ENCODE measurements at places on chromosomes 7 and 10.

DNA sequence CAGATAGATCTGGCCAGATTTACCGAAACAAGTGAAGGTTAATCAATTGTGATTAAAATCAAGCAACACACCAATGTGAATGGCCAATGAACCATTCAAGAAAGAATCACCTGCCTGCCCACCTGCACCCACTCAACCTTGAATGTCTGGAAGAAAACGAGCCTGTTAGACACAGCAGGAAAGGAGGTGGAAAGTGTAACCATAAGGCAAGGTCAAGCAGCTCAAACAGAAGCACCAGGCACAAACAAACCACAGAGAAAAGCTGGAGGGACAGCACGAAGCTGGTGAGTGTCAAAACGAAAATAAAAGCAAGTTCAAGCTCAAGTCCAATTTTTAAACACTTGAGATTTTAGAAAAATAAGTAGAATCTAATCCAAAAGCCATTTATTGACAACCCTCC lies 64.9 kb downstream of the STEAP1B start:
- DNase-seq: no peak

- DNase-seq: no peak
Measured at GRCh38 chr10:70950801-70951200, 62.4 kb upstream of the PCBD1 start.

DNA sequence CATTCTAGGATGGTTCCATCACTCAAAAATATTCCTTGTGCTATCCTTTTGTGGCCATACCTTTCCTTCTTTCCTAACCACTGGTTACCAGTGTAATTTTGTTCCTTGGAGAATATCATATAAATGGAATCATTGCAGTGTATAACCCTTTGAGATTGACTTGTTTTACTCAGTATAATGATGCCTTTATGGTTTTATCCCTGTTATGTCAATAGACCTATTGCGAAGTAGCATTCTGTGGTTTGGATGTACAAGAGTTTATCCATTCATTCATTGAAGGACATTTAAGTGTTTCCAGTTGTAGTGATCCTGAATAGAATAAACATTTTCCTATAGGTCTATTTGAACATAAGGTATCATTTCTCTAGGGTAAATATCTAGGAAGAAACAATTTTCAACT lies 54.2 kb downstream of the RBM33 start:
- no peak for DNase-seq

- DNase-seq: peak; percentile 98
Measured at GRCh38 chr7:101251871-101252659, 7.2 kb upstream of the FIS1 start.

DNA sequence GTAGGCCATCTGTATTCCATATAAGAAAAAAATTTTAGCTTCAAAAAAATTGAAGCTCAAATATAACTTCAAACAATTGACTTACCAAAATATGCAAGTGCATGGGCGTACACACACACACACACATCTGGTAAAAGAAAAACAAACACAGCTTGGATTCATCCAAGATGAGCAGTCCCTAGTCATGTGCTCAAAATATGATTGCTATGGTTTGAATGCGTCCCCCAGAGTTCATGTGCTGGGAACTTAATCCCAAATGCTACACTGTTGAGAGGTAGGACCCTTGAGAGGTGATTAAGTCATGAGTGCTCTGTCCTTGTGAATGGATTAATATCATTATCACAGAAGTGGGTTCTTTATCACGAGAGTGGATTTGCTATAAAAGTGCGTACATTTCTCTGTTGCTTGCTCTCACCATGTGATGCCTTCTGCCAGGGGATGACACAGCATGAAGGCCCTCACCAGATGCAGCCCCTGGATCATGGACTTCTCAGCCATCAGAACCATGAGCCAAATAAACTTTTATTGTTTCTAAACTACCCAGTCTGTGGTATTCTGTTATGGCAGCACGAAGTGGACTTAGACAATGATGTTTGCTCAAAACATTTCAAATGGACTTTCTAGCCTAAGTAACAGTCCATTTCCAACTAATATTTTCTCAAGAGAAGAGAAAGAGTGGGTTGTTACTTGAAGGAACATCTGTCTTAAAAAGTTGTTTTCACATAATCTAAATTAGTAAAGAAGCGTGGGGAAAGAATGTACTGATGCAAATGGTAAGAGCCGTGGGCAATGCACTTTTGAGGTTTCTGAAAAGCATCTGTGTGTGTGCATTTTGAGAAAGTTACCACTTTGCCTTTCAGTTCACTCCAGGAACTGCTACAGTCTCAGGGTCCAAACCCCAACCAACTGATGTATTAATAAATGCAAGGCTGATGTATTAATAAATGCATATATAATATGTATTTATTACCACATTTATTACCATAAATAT lies 15.1 kb upstream of the SVIL start:
- DNase-seq: no peak

GRCh38 chr10:5442990-5443370 lies 30.6 kb downstream of the NET1 start:
- DNase-seq: no peak

GRCh38 chr7:52260046-52260665 lies 775.3 kb upstream of the POM121L12 start:
- no peak for DNase-seq

- no peak for DNase-seq
Measured at GRCh38 chr7:13062631-13063030, 375.2 kb downstream of the ARL4A start.

- no peak for DNase-seq
Measured at GRCh38 chr7:29657288-29657687, 93.7 kb downstream of the PRR15 start.

- DNase-seq: no peak
Measured at GRCh38 chr7:140059273-140060242, 3.2 kb downstream of the PARP12 start.

DNA sequence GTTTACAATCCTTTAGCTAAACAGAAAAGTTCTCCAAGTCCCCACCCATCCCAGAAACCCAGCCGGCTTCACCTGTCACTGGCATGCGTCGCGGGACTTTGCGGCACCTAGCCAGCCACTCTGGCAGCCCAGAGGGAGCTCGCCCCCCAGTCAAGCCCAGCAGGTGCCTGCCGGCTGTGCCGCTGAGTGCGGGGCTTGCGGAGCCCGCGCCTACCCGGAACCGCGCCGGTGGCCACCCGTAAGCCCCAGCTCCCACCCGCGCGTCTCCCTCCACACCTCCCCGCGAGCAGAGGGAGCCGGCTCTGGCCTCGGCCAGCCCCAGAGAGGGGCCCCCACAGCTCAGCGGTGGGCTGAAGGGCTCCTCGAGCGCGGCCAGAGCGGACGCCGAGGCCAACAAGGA lies 446.1 kb downstream of the GRM8 start:
- DNase-seq: no peak

DNA sequence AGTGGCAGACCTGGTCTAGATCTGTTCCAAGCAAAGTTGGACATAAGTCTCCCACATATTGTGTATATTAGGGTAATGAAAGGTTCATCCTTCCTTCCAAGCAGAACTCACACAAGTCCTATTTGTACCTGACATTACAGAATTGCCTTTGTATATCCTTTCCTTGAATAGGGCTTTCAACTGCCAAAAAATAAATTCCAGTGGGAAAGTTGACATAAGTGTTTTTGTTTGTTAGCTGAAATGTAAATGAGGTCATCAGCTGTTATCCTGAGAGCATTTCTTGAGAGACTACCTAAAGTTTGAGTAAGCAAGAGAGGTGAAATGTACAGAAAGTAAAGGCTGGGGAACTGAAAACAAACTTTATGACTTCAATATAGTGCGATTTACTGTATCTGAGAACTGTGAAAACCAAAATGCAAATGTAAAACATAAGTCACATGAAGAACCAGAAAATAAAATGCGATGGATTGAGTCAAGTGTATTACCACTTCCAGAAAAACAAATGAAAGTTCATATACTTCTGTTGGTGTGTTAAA lies 527.3 kb upstream of the SEMA3D start:
- no peak for DNase-seq

GRCh38 chr10:73788864-73789658 lies 3.7 kb downstream of the ZSWIM8 start:
- DNase-seq: no peak

GRCh38 chr10:10977978-10978377 lies 39.7 kb upstream of the CELF2 start:
- DNase-seq: no peak

DNA sequence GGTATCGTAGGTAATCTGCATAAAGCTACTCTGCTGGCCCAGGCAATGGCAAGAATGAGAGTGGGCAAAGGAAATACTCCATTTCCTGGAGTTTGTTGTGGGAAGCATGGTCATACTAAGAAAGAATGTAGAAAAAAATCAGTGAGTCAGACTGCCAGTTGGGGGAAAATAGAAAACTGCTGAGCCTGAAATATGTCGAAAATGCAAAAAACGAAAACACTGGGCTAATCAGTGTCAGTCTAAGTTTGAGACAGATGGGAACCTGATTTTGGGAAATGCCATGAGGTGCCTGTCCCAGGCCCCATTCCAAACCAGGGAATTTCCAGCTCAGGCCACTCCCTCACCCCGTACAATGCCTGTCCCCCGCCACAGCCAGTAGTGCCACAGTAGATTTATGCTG lies 150.0 kb downstream of the ZNF33B start:
- DNase-seq: no peak
